ENCODE measurements at places on chromosomes 11 and 22. TPM values are rescaled to one million over a fixed set of nuclear protein-coding genes. Genes with fewer than 3 reads are reported as not detected.

- DNase-seq, result no peak
These were observed 350.8 kb downstream of the DLG2 start for GRCh38 chr11:85276332-85276731.

GRCh38 chr11:27013781-27014361, 20.0 kb downstream of the FIBIN start:
- DNase-seq, result no peak

DNA sequence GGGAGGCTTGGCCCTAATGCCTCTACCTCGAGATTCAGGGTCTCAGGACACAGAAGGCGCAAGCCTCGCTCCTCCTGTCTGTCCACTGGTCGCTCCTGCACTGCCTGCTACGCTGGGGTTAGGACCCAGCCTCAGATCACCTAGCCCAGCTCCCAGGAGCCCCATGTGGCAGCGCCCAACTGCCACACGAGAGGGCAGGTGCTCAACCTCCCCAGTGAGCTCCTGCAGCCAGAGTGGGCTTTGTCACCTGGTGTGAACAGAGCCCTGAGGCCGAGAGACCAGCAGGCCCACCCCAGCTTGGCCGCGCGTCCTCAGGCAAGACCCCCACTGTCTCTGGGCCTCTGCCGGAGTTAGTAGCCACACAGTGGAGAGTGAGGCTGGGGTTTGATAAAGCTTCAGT, 21.7 kb upstream of the PPARA start:
- DNase-seq, result no peak

Gene RAC2
- total RNA-seq, result 174 TPM

DNA sequence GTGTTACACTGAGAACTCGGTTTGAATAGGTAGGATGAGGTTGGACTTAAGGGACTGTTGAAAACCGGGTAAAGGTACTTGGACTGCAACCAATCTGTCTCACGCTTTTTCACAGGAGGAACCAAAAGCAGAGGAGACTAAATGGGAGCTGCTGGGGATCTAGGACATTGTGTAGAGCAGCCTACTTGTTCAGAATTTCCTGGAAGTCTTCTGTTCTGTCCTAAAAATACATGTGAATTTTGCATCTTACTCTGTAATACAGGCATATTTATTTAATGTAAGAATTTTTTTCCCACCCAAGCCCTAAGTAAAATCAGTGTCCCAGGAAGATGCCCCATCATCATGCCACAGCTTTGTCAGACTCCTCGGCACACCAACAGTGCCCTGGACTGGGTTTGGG, 52.1 kb upstream of the TBCEL start:
- no peak for DNase-seq
